ENCODE measurements at places on chromosomes 7 and 10.

GRCh38 chr7:155820788-155821187 lies 8.5 kb upstream of the SHH start:
- DNase-seq: no peak

GRCh38 chr7:25643286-25643685 lies 415.0 kb upstream of the NPVF start:
- no peak for DNase-seq

DNA sequence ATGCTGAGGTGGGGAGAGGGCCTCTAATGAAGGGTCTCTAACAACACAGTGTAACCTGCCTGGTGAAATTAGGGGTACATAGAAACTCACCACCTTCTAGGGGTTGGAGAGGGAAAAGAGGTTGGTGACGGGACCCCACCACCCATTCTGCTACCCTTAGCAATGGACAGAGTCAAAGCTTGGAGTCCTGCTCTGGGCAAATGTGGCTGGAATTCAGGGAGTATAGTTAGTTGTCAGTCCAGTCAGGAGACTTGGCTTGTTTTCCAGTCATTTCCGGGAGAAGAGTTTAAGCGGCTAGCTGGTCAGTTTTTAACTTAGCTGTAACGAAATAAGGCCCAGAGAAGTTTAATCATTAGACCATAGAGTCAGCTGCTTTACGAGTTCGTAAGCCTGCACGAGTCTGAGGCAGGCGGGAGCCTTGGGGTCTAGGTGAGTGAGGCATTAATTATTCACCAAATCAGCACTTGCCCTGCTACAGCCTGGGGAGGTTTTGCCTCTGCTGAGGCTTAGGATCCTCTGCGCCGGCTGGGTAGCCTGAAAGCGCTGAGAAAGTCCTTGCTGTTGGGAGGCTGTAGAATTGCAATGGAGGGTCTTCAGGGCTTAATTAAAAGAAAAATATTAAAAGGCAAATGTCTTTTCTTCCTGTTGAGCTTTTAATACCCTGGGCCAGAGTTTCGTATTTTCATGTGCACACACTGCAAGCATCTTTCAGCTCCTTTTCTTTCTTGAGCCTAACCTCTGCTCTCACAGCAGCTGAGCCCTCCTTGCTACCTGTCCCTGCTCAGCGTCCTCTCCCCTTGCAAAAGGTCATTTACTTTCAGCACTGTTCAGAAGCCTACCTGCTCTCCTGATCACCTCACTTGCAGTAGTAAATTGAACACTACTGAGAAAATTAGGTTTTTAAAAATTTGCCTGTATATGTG lies 1.5 kb upstream of the LAMB1 start:
- DNase-seq: no peak

GRCh38 chr7:92547579-92547978 lies 19.0 kb downstream of the RBM48 start:
- DNase-seq: no peak

- no peak for DNase-seq
Observed at GRCh38 chr10:6108631-6109443, 20.0 kb downstream of the RBM17 start.

GRCh38 chr10:98254234-98254974 lies 13.6 kb downstream of the LOXL4 start:
- DNase-seq: no peak

DNA sequence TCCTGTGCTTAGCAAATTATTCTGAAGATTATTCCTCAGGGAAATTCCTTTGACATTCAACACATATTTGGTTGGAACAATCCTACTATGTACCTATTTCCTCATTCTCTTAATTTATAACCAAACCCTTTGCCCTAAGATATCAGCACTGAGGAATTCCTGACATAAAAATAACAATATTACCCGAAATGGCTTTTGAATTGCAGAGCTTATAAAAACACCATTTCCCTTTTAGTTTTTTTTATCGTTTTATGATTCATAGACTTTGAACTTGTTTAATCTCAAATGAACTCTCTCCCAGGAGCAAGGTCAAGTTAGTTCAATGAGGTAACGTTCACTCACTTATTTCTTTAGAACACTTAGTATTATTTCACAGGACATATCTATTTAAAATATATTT lies 7.7 kb upstream of the ABCB1 start:
- DNase-seq: no peak
